RWPE2 (cell line): ENCODE measurements at places on chromosomes 6 and 20.
A peak's percentile ranks its signal among the peaks of the same experiment; 100 is the strongest.

- DNase-seq: no peak
Observed at GRCh38 chr6:166708460-166708859, 81.4 kb upstream of the RPS6KA2 start.

DNA sequence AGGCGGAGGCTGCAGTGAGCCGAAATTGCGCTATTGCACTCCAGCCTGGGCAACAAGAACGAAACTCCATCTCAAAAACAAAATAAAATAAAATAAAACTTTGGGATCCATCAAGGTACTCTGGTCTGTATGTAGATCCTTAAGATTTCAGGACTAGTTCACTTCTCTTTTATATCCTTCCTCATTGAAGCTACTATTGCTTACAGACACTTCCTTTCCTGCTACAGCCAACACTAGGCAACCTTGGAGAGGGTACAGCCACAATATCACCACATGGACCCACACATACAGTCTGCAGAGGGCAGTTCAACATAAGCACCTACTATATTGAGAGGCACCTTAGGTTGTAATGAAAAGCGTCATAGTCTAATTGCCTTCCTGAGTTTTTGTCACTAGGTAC lies 113.3 kb downstream of the ATXN1 start:
- DNase-seq: no peak

DNA sequence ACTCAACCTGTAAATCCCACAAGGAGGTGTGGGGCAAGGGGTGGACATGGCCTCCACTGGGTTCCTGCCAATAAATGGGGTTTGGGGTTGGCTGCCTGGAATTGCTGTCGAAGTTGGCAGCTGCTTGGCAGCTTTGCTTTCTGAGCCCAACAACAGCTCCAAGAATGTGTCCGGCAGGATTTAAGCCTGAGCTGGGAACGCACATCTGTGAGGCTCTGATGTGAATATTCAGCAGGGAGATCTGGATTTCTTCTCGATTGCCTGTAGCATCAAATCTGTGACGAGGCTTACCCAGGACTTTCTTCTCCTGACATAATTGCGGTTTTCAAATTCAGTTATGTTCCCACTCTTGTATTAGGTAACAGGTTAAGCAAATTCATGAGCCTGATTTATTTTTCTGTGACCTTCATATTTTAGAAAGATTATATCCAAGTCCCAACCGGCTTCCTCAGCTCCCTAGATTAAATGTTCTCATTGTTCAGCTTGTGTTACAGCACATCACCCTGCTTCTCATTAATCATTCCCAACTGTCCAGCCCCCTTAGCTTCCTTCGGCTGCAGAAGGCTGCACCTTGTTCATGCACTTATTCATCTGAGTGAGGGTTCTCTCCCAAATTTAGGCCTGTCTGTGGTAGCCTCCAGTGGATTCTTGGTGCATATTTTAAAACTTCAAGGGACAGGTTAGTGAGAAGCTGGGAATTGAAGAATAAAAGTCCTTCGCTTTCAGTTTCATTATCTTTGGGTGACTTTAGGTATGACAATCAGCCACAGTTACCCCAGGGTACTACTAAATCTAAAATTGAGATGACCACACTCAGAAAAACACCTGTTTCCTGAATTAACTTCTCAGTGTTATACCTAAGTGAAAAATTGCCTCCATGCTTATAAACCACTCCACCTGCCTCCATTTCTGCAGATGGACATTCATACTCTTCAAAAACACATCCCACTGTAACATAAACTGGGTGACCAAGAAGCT lies 310.0 kb downstream of the ESR1 start:
- DNase-seq: no peak

- DNase-seq: no peak
Observed at GRCh38 chr6:37285861-37286311, 27.9 kb upstream of the TMEM217 start.

DNA sequence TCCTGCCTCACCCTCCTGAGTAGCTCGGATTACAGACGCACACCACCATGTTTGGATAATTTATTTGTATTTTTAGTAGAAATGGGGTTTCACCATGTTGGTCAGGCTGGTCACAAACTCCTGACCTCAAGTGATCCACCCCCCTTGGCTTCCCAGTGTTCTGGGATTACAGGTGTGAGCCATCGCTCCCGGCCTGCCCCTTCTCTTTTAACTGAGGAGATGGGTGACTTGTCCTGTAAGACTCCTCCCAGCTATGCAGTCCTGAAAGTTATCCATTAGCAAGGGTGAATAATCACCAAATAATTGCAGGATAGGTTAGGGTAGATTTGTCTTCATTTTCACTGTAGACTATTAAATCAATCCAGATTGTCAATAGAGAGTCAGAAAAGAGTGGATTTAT lies 40.5 kb upstream of the JARID2 start:
- DNase-seq: no peak

- DNase-seq: peak; percentile 74
Observed at GRCh38 chr20:3227506-3227905, 11.5 kb downstream of the SLC4A11 start.

DNA sequence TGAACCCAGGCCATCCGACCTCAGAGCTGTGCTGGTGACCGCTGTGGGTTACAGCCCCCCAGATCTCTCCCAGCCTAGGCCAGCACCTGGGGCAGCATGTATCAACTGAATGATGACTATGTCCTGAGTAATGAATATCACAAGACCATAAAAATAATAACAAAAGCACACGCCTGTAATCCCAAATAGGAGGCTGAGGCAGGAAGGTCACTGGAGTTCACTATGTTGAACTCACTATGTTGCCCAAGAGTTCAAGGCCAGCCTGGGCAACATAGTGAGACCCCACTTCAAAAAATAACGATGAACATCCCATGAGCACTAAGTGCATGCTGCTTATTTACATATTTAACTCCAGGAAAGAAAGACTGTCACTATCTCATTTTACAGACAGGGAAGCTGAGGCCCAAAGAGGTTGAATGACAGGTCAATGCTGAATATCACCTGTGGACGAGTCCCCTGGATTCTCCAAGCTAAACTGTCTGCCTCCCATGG lies 92.3 kb downstream of the NFATC2 start:
- DNase-seq: no peak
